ENCODE measurements at places on chromosomes 4 and X.

- DNase-seq, result no peak
These were observed 1517.6 kb downstream of the STIM2 start for GRCh38 chr4:28378109-28378830.

DNA sequence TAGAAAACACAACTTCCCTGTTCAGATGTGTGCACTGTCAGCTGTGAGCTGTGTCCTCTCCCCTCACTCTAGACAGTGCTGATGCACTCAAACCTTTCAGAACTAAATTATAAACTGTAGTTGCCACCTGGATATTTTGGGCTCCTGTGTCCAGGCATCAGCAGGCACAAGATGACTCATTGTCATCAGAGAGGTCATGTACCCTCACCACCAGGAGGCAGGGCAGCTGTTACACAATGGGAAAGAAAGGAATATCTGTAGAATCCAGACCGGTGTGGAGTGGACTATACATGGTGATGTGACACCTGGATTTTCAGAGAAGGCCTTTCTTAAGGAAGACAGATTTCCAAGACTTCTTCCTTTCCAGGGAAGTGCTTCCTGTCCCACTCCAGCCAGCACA, 854.4 kb upstream of the AGA start:
- no peak for DNase-seq

DNA sequence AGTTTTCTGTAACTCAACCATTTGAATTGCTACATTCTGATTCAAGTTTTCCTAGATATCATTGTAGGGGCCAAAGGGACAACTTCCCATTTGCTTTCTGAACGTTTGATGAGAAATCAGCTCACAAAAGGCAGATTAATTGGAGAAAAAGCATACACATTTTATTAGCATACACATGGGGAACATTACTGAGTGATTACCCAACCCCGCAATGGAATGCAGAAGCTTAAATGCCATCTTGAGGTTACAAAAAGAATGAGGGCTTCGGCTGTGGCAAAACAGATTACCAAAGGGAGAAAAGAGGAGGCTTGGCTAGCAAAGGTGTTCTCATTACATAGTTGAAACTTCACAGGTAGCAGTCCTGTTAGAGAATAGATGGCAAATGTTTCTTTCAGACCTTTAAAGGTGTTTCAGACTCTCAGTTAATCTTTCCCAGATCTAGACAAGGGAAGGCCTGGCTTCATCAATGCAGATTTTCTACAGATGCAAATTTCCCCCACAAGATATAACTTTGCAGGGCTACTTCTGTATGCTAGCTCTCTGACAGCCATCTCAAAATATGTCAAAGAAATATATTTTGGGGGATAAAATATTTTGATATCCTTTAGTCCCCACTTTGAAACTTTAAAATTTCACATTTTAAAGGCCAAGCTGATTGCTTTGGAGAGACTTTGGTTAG, 26.5 kb upstream of the HERC6 start:
- DNase-seq, result no peak

- DNase-seq, result no peak
These were observed 103.7 kb downstream of the RBM47 start for GRCh38 chr4:40525752-40526598.

DNA sequence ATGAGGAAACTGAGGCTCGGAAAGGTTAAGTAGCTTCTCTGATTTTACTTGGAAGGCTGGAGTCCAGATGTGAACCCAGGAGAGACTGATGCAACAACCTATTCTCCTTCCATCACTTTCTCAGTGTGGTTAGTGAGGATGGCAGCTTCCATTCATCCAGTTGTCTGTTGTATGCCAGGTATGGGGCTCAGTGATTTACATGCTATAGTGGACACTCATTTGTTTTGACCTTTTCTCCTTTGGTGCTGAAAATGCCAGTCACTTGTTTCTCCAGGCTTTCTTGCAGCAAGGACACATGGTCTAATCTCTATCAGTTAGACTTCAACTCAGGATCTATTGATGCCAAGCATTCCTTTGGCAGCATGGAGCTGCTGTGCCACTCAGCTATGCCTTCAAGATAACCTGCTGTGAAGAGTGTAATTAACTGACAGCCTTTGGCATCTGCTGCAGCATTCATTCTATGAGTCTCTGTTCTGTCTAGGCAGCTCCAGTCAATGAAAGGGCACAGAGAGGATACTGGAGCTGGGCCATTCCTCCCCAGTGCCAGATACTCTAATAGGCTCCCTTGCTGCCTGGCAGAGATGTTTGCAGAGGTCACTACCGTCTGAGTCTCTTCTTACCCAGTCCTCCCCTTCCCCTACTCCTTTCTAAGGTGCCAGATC, 11.0 kb upstream of the CWH43 start:
- no peak for DNase-seq

GRCh38 chr4:77586951-77587383, 18.7 kb upstream of the CXCL13 start:
- DNase-seq, result peak; percentile 57

- DNase-seq, result no peak
These were observed 502 bp downstream of the HNRNPDL start for GRCh38 chr4:82429728-82430192.

GRCh38 chr4:36332023-36332781, 50.8 kb downstream of the DTHD1 start:
- DNase-seq, result no peak

DNA sequence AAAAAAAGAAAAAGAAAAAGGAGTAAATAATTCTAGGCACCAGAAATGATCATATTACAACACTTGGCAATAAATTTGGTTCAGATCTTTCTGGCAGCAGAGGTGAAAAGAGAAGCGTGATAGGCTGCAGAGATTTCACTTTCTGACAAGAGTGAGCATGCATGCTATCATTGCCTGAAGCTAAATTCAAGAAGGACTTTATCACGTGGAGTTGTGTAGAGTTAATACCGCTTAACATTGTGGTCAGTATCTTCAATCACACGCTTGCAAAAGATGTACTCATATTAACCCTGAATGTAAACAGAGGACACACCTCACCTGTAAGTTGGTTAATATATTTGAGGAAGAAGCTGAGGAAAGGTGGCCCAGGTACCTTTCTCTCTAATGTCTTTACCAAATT, 31.4 kb upstream of the RBPJ start:
- no peak for DNase-seq

DNA sequence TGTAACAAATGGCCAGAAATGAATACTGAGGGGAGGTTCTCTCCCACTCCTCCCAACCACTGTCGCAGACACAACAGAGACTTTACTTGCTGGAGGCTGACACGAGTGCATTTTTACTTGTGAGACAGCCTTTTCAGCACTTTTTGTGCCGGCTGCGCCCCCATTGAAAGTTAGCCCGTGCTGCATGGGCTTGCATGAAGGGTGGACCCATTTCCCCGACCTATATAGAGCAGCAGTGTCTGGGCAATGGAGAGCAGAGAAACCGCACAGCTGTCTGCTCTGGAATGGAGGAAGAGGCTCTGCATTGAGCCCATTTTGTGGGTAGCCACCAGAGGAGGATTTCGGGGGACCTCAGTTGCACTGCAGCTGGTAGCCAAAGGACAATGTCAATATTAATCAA, 208.8 kb downstream of the UGT8 start:
- no peak for DNase-seq

DNA sequence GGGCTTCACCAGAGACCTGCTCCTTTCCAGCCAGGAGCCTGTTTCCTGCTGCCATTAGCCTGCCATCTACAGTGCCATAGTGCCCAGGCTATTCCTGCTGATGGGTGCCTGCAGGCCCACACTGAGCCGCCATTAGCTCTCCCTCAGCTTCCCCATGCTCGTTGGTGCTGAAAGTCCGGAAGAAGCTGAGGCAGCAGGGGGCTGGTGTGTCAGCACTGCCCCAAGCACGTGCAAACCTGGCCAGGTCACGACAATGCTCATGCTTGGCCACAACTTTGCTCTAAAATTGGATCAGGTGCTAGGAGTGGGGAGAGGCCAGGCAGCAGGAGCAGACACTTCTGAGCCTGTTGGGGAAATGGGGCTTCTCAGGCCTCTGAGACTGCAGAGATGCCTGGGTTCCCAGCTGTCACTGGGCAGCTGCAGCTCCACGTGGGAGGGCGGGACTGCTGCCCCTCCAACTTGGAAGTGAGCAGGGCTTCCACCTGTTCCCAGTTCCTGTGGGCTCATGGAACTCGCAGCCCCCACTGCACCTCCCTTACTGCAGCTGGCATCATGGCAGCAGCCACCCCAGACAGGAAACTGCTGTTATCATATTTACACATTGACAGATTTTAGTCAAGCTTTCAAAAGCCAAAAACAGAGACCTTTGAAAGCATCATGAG, 913.9 kb downstream of the FSTL5 start:
- DNase-seq, result no peak

- DNase-seq, result no peak
These were observed 185.8 kb upstream of the STK26 start for GRCh38 chrX:131837325-131837724.

DNA sequence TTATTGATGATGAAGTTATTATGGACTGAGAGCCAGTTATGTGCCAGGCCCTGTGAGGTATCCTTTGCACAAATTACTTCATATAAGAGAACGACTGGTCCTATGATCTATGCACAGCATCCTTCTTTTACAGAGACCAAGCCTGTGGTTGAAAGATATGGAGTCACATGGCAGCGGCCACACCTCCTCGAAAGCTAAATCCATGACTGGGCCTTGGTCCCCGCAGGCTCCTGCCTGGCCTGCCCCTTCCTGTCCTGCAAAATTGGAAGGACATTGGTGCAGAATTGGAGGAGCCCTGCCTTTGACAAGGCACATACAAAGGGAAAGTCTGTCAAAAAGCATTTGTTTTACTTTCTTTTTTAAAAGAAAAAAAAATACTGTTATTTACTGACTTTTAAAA, 18.3 kb downstream of the SORBS2 start:
- no peak for DNase-seq

- no peak for DNase-seq
These were observed 165.4 kb upstream of the NDST4 start for GRCh38 chr4:115278830-115279229.

DNA sequence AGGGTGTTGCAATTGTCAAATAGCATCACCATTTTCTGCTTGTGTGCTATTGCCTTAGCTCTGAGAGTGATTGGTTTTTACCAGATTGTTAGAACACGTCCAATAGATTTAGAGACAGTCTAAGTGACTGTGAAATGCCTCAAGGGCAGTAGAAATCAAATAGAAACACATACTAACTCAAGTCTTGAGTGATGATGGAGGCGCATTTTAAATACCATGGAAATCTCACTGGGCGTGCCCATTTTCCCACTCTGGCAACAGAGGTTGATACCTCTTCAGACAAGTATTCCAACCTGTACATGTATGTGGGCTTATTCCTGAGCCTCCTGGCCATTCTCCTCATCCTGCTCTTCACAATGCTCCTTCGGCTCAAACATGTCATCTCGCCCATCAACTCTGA, 7.2 kb downstream of the SERTM2 start:
- no peak for DNase-seq

DNA sequence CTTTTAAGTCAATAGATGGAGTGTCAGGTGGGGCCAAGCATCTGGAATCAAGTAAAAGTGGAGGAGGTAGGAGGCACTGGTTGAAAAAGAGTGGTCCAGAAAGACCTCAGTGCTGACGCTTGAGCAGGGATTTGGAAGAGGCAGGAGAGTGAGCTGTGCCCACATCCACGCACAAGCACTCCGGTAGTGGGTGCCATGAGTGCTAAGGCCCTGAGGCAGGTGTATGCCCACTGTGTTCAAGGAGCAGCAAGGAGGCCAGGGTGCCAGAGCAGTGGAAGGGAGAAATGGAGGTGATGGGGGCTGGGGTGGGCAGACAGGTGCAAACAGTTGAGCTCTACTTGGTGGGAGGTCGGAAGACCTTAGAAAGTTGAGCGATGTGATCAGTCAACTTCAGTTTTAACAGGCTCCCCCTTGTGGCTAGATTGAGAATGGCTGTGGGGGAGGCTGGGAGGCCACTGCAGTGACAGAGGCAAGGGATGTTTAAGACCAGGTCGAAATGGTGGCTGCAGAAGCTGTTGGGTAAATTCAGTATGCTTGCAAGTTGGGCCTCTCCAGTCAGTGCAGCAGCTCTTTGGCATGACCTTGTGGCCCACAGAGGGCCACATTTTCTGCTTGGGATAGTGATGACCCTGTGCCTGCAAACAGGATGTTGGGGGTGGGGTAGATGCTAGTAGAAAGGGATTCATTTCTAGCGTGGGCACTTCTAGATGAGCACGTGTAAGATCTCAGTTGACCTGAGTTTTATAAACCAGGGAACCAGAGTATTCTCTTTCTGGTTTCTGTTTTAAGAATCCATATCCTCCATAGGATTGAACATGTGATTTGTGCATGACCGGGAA, 12.7 kb downstream of the TKTL1 start:
- DNase-seq, result peak; percentile 80

GRCh38 chrX:106391284-106391911, 220.4 kb upstream of the RADX start:
- DNase-seq, result no peak

- DNase-seq, result no peak
These were observed 393.2 kb upstream of the HS3ST1 start for GRCh38 chr4:11821772-11822430.

GRCh38 chrX:39750848-39751247, 346.9 kb downstream of the BCOR start:
- no peak for DNase-seq

DNA sequence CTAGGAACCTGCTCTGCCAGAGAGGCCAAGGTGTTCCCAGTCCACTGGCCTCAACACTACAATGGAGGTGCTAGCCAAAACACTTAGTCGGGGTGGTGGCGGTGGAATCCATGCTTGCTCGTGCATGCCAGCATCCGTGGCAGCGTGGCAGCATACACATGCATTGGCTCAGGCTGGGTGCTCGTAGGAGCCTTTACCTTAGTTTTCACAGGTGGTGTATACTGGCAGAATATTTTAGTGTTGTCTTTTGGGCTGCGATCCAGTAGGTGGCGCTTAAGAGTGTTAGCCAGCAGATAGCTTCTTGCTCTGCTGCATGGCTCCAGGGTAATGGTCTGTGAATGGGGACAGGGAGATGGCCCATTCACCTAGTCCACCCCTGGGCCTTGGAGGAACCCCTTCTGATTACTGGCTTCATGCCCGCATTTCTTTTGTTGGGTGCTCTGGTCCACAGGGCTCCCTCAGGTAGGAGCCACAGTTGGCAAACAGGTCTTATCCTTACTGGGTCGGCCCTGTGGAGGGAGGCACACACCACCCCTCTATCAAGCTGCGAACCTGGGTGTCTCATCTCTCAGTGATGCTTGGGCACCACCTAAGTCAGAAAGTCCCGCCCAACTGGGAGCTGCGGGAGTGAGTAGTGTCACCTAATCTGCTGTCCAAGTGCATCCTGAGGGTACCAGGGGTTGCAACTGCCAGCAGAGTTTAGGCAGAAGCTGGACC, 40.0 kb downstream of the RIPPLY1 start:
- DNase-seq, result peak; percentile 11

GRCh38 chr4:112502871-112503270, 13.1 kb downstream of the NEUROG2 start:
- DNase-seq, result no peak

DNA sequence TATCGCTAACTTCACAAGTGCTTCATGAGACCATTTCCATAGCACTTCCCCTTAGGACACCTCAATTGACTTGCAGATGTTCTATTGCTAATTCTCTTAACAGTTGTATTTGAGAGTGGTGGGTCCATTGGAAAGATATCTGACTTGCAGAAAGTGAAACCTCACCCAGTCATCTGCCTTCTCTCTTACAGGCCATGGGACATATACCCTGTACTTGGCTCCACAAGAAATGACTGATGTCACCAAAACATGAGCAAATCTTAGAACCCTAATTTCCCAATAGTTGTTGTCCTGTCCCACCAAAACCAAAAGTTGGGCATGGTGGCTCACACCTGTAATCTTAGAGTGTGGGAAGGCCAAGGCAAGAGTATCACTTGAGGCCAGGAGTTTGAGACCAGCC, 101.9 kb upstream of the MAML3 start:
- no peak for DNase-seq
